ENCODE measurements at places on chromosomes 13 and 19.

DNA sequence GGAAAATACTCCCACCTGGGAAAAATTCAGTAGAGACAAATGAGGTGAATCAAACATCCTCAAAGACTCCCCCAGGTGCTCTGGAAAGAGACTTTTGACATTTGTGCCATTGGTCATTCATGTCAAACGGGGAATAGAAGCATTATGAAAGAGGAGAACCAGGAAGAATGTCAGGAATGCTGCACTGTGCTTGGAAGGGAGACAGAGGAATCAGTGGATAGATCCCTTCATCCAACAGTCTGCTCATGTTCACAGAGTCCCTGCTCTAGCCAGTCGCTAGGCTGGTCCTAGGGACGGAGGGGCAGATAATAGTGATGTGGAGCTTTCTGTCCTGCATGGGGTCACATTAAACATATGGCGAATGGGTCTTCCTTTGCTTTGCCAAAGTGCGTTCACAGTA lies 384.4 kb downstream of the FGF9 start:
- DNase-seq, result no peak

GRCh38 chr19:41455936-41456335 lies 13.0 kb downstream of the ERICH4 start:
- DNase-seq, result no peak

GRCh38 chr19:8305798-8306197 lies 2.4 kb downstream of the CD320 start:
- DNase-seq, result no peak

DNA sequence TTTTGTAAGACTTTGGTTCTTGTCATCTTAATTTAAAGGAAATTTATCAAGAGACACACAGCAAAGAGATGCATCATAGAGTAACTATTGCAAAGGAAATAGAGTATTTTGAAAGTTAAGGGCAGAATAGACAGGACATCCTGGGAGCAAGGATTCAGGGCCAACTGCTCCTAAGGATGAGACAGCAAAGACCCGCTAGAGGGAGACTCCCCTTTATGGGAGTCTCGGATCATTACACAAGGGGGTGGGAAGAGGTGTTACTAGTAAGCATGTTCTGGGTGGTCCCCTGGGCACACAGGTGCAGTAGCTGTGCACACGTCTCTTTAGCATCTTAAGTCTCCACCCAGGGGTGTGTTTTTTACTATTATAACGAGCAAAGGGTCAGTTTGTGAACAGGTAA lies 9.6 kb downstream of the ZSCAN5C start:
- no peak for DNase-seq

GRCh38 chr13:111005808-111006505 lies 91.1 kb upstream of the ANKRD10 start:
- no peak for DNase-seq

DNA sequence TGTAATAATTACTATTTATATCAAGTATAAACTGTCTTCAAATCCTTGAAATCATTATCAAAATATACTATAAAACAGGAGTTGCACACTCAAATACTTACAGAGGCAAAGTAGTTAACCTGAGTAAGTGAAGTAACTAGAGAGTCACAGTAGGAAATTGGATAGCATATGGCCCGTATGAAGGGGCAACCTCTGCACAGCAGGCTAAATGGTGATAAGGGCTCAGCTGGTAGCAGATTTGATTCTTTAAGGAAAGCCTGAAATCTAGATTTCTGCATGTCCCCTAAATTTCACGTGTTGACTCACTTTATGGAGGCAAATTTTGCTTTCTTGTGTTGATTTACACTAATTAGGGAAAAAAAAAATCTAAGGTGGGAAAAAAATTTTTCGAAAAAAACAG lies 46.4 kb downstream of the STOML3 start:
- DNase-seq, result no peak

- no peak for DNase-seq
Observed at GRCh38 chr19:51664997-51665396, 18.4 kb upstream of the SIGLEC14 start.

DNA sequence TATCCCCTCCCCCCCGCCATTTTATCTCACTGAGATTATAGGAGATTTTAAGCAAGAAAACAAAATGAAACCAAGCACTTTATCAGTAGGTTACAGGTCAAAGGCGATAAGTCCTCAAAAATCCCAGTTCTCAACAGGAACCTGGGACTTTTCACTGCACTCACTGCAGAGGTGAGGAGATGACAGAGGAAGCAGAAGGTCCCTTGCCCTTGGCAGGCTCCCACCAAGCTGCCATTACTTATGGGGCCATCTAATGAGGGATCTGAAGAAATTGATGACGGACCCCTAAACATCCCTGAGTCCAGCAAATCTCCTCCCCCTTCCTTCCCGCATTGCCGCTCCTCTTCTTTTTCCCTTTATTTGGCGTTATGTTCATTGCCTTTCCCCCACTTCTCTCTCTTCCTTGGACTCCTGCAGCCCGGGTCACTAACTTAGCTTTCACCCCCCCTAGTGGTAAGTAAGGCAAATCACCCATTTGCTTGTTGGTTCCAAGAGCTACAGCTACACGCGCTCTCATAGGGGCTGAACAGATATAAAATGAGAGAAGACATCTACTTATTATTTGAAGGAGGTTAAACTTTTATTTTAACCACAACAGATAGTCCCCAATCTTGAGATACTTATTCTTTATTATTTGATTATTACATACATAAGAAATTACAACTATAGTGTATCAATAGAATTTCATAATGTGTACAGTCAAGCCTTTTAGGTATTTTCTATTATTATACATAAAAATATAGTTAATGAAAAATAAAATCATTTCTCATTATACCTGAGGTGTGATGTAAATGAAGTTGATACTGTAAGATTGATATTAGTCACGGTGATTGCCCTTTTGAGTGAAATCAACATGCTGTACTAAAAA lies 52.0 kb upstream of the ARGLU1 start:
- DNase-seq, result no peak

DNA sequence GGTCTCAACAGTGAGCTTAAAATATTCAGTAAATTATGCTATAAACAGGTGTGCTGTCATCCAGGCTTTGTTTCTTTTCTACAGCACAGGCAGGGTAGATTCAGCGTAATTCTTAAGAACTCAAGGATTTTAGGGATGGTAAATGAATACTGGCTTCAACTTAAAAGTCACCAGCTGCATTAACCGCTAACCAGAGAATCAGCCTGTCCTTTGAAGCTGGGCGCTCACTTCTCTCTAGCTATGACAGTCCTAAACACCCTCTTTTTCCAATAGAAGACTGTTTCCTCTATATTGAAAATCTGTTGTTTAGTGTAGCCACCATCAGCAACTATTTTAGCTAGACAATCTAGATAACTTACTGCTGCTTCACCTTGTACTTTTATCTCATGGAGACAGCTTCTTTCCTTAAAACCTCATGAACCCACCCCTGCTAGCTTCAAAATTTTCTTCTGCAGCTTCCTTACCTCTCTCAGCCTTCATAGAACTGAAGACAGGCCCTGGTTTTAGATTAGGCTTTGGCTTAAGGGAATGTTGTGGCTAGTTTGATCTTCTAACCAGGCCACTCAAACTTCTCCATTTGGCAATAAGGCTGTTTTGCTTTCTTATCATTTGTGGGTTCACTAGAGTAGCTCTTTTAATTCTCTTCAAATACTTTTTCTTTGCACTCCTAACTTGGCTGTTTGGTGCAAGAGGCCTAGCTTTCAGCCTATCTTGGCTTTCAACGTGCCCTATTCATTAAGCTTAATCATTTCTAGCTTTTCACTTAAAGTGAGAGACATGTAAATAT lies 89.5 kb downstream of the USP12 start:
- no peak for DNase-seq

DNA sequence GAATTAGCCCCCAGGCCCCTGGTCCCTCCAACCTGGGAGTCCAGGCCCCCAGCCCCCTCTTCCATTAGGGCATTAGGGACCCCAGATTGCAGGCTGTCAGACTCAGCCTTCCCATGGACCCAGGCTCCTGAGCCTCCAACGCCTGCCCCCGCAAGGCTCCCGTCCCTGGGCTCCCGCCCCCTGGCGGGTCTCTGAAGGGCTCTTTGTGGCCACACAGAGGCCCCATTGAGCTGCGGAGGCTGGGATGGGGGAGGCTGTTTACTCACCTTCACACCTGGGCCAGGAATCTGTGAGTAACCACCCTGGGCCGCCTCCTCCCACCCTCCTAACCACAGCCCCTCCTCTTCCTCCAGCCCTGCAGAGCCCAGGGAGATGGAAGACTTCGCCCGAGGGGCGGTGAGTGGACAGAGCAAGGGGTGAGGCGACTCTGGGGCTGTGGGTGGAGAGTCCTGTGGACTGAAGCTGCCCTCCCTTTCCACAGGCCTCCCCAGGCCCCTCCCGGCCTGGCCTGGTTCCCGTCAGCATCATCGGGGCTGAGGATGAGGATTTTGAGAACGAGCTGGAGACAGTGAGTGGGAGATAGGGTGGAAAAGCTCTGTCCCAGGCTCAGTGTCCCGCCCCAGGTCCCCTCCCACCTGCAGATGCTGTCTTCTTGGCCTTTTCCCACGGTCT lies 4.9 kb downstream of the ARHGEF1 start:
- peak; percentile 81 for DNase-seq

- DNase-seq, result no peak
Observed at GRCh38 chr13:109500146-109500773, 286.1 kb downstream of the IRS2 start.

DNA sequence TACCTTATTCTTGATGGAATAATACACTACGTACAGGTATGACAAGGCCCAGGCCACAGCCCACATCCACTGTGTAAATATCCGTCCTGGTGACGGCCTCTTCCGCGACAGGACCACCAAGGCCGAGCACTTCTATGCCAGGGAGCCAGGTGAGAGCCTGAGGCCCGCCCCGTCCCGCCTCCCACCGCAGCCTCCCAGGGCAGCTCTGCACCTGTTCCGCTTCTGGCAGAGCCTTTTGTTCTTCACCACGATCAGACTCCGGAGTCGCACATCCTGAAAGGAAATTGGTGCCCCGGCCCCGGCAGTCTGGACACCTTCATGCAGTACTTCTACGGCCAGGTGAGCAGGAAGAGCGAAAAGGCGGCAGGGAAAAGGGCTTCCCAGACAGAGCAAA lies 10.6 kb upstream of the ZNF358 start:
- DNase-seq, result no peak

DNA sequence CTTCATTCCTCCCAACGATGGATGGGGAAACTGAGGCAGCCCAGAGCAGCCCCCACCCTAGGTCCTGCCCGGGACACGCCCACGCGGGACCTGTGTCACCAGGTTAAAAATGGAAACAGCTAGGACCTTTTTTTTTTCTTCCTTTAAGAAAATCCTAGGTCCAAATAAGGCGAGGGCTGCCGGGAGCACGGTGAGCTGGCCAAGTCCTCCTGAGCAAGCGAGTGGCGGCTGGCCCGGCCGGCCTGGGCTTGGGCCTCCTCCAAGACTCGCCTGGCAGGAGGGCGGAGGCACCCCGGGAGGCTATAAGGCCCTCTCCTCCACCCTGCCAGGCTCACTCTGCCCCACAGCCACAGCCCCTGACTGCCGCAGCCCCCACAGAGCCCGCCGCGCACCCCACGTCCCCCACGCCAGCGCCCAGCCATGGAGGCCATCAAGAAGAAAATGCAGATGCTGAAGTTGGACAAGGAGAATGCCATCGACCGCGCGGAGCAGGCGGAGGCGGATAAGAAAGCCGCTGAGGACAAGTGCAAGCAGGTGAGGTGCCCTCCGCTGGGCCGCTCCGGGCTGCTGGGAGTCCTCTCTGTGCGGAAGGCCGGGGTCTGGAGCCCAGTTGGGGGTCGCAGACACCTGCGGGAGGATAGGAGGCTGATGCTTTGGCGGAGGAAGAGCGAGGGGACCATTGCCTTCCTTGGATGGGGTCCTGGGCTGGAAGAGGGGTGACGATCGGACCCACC lies 8.9 kb upstream of the TPM4 start:
- DNase-seq, result no peak

- no peak for DNase-seq
Observed at GRCh38 chr13:96090240-96091101, 564 bp downstream of the HS6ST3 start.

GRCh38 chr19:53980539-53981375 lies 10.7 kb upstream of the CACNG6 start:
- no peak for DNase-seq

DNA sequence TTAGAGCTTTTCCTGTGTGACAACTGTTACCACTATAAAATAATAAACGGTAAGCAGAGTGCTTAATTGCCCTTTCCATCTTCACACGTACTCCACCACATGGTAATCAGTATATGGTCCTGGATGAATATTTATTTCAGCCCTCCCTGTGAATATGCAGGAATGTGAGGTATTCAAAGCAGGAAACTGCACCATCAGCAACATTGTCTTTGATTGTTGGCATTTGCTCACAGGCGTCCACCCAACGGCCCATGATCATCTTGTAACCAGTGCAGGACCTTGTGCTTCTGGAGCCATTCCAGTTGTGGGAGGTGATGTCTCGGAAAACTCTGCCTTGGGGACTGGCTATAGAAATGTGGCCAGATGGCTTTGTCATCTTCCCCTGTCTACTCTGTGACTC lies 132.6 kb downstream of the COG6 start:
- DNase-seq, result no peak

Data from stimulated activated CD8-positive, alpha-beta memory T cell treated with anti-CD3 and anti-CD28 coated beads, Interleukin-4, amount 100 ng/mL, for 24 hours (primary cell).